Activated T-helper 1 cell treated with anti-CD3 and anti-CD28 coated beads, Interleukin-2, amount 50 U/mL, for 16 hours (primary cell): ENCODE measurements at places on chromosomes 5 and 9.

DNA sequence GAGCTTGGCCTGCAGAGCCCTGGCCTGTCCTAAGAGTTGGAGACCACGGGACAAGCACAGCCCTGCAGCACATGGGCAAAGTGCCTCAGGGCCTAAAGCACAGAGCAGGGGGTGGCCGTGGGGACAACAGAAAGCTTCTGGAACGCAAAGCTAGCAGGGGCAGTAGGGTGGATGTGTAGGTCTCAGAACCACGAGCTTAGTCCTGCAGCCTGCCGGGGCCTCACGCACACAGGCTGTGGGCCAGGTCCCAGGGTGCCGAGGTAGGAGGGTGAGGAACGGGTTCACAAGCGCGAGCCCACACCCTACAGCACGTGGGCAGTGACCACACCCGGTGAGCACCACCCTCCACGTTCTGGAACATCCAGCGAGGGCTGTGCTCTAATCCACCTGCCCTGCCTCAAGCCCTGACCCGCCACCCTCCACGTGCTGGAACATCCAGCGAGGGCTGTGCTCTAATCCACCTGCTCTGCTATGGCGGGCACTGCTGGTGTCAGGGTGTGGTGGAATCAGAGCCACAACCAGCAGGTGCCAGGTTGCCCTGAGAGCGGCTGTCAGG is 9.3 kb downstream of the CLPTM1L start:
- DNase-seq, result no peak

DNA sequence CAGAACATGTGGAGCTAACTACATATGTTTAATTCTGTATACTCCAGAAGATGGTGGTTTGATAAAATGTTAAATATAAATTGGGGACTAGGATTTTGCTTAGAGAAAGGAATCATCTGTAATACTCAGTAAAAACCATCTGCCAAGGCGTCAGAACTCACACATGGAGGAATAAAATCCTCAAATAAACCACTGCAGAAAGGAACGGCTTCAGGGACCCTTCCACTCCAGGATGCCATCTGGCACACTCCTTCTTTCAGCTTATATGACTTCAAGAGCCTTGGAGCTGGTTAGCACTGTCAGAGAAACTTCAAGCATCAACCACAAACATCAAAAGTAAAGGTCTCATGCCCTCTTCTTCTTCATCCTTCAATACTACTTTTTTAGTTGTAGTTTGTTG is 360.6 kb downstream of the PLK2 start:
- no peak for DNase-seq

- no peak for DNase-seq
Observed at GRCh38 chr9:124355039-124355940, 60.0 kb downstream of the PSMB7 start.

DNA sequence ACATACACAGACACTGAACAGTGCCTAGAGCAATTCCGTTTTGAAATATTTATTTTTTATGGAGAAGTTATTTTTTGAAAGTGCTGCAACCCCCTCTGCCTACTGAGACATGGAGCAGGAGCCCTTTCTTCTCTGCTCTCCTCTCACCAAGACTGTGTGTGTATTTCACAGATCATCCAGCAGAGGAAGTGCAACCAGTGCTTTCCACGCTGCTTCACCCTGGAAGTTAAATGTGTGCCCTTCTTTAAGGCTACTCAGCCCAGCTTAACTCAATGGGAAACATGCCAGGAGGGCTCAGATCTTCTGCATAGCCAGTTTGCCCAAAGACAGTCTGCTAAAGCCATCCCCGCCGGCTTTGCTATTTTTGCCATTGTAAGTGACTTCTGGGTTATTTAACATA is 606.3 kb downstream of the TLE1 start:
- no peak for DNase-seq

- DNase-seq, result no peak
Observed at GRCh38 chr5:29208024-29208423, 1985.5 kb upstream of the CDH6 start.

DNA sequence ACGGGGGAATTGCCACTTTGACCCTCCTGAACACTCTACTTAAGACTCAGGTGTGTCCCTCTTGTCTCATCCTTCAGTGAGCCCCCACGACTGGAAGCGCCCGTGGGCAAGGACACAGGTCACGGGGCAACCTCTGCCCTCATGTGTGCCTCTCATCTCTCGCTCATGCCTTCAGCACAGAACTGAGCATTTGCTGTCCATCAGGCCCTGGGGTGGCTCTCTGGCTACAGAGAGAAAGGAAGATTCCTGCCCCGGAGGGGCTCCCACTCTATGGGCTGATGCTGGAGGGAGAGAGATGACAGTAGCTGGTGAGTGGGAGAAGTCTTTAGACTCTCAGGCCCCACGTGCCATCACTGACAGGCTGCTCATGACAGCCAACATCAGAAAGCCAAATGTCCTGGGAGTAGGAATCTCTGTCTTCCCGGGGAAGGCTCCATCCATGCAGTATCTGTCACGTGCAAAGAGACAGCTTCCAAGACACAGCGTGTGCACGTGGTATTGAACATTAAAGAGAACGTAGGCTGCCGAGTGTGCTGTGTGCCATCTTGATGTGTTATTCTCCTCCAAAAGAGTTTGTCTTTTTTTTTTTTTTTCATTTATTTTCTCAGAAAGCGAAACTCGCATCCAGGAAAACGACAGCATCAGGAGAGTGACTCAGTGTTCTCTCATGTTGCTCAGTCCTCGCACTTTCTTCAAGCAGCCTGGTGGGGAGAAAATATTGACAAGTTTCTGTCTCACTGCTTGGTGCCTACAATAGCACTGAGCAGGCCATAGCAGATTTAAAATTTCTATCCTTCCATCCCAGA is 190.5 kb downstream of the GAS1 start:
- DNase-seq, result no peak

DNA sequence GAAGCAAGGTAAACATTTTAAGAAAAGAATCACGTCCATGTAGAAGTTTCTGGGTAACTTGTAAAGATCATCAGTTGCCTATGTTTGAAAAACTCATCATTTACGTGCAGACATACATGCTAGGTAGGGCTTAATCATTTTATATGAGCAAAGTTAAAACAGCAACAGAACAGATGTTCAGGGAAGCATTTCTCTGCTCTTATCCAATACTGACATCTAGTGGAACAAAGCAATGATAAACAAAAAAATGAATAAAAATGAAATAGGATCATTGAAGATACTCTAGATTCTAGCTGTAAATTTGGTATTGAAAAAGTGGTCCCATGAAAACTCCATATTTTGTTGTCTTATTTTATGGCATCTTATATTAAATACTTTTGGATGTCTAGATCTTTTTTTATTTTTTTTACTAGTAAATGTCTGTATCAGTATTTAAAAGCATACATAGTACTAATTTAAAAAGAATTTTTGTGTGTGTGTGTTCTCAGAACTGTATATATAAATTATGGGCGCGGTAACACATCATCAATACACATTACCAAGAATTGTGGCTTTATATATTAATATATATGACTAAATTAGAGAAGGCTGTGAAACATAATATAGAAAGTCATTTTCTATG is 1050.2 kb downstream of the CDH12 start:
- DNase-seq, result no peak

DNA sequence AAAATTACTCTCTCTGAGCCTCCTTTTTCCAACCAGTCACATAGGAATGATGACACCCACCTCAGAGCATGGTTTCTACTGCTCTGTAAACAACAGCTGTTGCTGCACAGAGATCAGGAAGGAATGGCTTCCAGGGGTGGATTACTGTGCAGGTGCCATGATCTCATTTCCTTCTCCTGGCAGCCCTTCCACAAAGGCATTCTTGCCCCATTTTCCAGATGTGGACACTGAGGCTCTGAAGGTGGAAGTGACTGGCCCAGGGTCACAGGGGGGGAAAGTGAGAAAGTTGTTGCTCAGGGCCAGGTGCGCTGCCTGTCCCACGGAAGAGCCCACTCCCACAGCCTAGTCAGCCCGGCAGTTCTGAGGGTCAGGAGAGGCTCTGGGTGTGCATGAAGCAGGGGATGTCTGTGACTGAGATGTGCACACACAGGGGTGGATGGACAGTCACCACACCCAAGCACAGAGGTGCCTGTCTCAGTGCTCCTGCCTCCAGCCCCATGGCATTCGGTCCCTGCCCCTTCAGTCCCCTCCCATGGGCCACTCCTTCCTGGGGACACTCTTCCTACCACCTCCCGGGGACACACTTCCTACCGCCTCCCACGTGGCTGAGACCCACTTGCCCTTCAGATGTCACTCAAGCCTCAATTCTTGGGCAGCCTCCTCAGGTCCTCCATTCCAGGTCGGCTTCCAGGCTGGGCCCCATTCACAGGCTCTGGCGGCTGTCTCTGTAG is 17.0 kb downstream of the FGFR4 start:
- DNase-seq, result no peak

DNA sequence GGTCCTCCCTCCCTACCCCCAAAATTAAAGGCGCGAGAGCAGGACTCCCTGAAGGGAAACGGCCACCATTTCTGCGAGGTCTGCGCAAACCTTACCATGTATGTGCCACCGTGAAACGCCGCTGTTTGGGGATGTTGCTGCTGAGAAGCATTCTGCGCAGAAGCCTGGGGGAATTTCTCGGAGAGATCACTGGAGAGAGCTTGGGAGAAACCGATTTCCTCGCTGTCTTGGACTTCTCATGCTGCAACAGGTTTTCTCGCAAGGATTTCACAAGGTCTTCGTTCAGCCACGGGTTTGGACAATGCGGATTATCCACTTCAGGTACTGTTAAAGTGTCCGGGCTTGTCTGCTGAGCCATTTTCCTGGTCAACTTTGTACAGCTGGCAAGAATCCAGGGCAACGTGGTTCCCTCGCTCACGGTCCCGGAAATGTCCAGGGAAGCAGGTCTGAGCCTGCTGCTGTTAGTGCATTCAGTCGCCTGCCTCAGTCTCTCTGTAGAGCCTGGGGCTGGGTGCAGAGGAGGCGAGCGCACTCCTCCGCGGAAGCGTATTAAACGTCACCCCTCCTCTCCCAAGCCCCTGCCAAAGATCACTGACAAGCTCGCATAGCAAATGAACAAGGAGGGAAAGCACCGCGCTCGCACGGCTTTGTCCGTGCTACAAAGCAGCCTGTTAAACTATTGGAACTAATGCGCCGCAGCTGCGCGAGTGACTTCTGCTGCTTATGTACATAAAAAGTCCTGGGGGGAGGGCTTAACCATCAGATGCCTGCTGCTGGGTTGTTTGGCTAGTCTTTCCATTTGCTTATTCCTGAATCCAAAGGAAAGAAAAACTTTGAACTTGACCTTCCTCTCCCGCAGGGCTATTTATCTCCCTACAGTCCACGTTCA is 125.1 kb downstream of the PDE4D start:
- DNase-seq, result no peak

- DNase-seq, result no peak
Observed at GRCh38 chr9:9819886-9820285, 792.9 kb downstream of the PTPRD start.

DNA sequence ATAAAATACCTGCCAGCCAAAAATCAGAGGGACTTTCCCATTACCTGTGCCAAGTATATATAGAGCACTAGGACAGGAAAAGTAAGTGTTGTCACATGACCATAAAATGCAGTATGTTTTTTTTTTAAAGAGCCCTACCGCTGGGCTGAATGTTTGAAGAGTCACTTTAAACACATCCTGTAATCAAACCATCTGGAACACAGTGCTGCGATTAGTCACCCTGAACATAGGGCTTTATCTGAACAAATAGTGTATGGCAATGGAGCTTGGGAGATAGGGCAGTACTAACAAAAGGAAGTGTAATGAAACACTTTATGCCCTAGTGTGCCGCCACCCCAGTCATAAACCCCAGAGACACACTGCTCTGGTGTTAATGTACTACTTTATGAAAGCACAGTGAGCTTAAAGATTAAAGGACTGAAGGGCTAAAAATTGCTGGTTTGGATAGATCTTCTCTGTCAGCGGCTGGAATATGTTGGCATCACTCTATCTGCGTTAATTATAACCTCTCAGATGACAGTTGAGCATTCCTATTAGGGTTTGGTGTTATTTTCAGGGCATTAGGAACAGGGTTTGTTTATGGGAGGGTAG is 90.4 kb downstream of the ZNF608 start:
- no peak for DNase-seq

GRCh38 chr9:131349522-131349880 is 44.4 kb upstream of the PRRC2B start:
- no peak for DNase-seq

GRCh38 chr5:96064877-96065276 is 103.2 kb upstream of the ELL2 start:
- no peak for DNase-seq
